Karpas-422 (cell line): ENCODE measurements at places on chromosomes 5 and 9. TPM values are rescaled to one million over a fixed set of nuclear protein-coding genes. Genes with fewer than 3 reads are reported as not detected.

DNA sequence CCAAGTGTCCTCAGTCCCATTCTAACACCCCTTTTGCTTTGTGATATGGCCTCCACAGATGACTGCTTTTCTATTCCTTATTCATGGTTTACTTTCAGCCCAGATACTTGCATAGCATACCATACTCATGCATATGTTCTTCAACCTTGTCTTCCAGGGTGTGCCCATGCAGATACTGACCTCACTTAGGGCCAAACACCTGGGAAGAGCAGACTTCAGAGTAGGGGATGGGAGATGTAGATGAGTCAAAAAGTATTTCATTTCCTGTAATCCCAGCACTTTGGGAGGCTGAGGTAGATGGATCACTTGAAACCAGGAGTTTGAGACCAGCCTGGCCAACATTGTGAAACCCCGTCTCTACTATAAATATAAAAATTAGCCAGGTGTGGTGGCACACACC lies 58.3 kb downstream of the NRG2 start:
- H3K4me1 ChIP-seq = no peaks in the 10 kb centered on the region
- no peaks in the 10 kb centered on the region for H3K36me3 ChIP-seq
- no peak for DNase-seq
- H3K4me3 ChIP-seq = no peak overlapping the region
- H3K27ac ChIP-seq = no peak overlapping the region

DNA sequence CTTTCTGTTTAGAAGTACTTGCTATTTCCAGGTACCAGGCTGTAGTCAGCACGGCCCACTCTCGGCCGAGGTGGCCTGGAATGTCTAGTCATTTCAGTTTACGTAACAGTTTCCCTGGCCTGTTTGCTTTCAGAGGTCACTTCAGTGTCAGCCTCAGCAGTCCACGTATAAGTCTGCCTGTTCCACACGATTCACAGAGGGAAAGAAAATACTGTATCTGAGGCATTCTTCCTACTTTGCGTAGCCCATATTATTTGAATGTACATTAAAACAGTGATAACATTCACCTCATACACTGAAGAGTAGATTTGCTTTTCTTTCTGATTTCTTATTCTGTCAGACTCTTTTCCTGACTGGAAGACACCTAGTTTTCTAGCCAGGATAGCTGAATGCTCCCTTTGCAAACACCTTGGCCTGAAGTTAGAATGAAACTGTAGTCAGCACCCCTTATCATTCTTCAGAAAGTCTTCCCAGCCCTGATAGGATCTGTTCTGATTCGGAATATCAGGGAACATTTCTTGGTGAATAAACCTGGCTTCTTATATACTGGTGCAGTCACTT lies 140.9 kb downstream of the AOPEP start:
- no peaks in the 10 kb centered on the region for H3K27me3 ChIP-seq
- H3K4me1 ChIP-seq = peaks cover 6% of the 10 kb centered on the region
- no peak overlapping the region for H3K27ac ChIP-seq
- H3K4me3 ChIP-seq = no peak overlapping the region

GRCh38 chr9:134959971-134960310 lies 42.2 kb upstream of the FCN1 start:
- no peaks in the 10 kb centered on the region for H3K36me3 ChIP-seq
- no peaks in the 10 kb centered on the region for H3K27me3 ChIP-seq
- no peak for DNase-seq
- H3K27ac ChIP-seq = no peak overlapping the region
- no peak overlapping the region for H3K4me3 ChIP-seq
- no peaks in the 10 kb centered on the region for H3K4me1 ChIP-seq

DNA sequence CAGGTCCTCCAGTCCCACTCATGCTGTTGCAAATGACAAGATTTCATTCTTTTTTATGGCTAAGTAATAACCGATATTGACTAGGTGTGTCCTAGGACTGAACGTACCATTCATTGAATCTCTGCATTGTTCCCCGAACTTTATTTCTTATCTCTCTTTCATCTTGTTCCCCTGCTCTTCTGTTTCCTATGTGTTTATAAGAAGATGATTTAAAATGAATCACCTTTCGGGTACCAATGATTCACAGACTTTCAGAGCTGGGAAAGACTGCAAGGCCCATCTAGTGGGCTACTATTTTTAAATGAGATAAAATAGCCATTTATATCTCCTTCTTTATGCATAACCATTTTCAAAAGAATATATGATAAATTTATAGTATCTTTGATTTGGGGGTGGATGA lies 133.0 kb downstream of the CDH18 start:
- no peak overlapping the region for H3K4me3 ChIP-seq
- no peak for DNase-seq
- H3K27me3 ChIP-seq = no peaks in the 10 kb centered on the region
- H3K27ac ChIP-seq = no peak overlapping the region
- H3K4me1 ChIP-seq = no peaks in the 10 kb centered on the region

DNA sequence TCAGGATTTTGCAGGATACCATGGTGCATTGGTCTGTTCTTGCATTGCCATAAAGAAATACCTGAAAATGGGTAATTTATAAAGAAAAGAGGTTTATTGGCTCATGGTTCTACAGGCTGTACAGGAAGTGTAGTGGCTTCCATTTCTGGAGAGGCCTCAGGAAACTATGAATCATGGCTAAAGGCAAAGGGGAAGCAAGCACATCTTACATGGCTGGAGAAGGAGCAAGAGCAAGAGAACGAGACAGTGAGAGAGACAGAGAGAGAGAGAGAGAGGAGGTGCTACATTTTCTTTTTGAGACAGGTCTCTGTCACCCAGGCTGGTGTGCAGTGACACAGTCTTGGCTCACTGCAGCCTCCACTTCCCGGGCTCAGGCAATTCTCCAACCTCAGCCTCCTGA lies 43.9 kb downstream of the P4HA2 start:
- no peaks in the 10 kb centered on the region for H3K27me3 ChIP-seq
- no peak overlapping the region for H3K27ac ChIP-seq
- no peaks in the 10 kb centered on the region for H3K36me3 ChIP-seq
- no peak for DNase-seq
- no peak overlapping the region for H3K4me3 ChIP-seq
- H3K4me1 ChIP-seq = no peaks in the 10 kb centered on the region

- no peak overlapping the region for H3K27ac ChIP-seq
- DNase-seq = no peak
- H3K27me3 ChIP-seq = no peaks in the 10 kb centered on the region
- no peaks in the 10 kb centered on the region for H3K36me3 ChIP-seq
- H3K4me1 ChIP-seq = no peaks in the 10 kb centered on the region
Observed at GRCh38 chr5:170362102-170362501, 27.1 kb downstream of the KCNMB1 start.

- DNase-seq = no peak
- H3K36me3 ChIP-seq = no peaks in the 10 kb centered on the region
- no peaks in the 10 kb centered on the region for H3K27me3 ChIP-seq
- H3K27ac ChIP-seq = no peak overlapping the region
Observed at GRCh38 chr9:70940605-70941004, 180.8 kb downstream of the TRPM3 start.

- no peaks in the 10 kb centered on the region for H3K27me3 ChIP-seq
- no peak overlapping the region for H3K4me3 ChIP-seq
- H3K27ac ChIP-seq = no peak overlapping the region
- DNase-seq = no peak
- H3K36me3 ChIP-seq = no peaks in the 10 kb centered on the region
Observed at GRCh38 chr5:60463179-60463868, 236.6 kb downstream of the DEPDC1B start.

GRCh38 chr9:92133949-92134604 lies 18.9 kb upstream of the SPTLC1 start:
- DNase-seq = peak; percentile 93
- peaks cover 10% of the 10 kb centered on the region for H3K4me1 ChIP-seq
- H3K4me3 ChIP-seq = peak overlapping the region; percentile 39; the same call in 1 of the 2 replicates

- H3K36me3 ChIP-seq = no peaks in the 10 kb centered on the region
- DNase-seq = no peak
Observed at GRCh38 chr5:64164166-64164565, 1.5 kb upstream of the RNF180 start.

- no peak overlapping the region for H3K4me3 ChIP-seq
- no peaks in the 10 kb centered on the region for H3K36me3 ChIP-seq
- H3K27ac ChIP-seq = no peak overlapping the region
- H3K4me1 ChIP-seq = peaks cover 3% of the 10 kb centered on the region
- no peaks in the 10 kb centered on the region for H3K27me3 ChIP-seq
Observed at GRCh38 chr5:171826132-171826531, 40.5 kb downstream of the SMIM23 start.

DNA sequence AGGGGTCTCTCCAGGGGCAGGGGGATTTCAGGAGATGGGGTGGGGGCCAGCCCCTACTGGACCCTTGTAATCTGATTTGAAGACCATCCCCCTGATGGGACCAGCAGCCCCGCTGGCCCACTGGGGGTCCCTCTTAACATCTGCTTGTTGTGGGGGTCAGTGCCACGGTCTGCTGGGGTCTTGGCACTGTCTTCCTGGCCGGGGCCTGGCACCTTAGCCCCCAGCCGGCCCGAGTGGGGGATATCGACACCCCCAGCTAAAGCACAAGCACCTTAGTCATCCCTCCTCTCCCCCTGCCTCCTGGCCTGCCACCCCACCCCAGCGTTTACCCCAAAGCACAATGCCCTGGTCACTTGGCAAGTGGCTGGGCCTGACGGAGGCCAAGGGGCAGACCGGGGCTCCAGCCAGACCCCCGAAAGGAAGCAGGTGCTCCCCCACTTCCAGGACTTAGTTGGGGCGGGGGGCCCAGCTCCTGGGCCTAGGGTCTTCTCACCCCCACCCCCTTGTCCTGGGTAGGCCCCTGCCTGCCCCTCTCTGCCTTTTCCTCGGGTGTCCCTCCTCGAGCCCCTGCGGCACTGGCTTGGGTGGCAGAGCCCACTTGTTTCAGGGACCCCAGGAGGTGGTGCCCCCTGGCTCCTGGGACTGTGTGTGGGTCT lies 1.4 kb upstream of the NFX1 start:
- H3K27me3 ChIP-seq = no peaks in the 10 kb centered on the region
- H3K36me3 ChIP-seq = peaks cover 10% of the 10 kb centered on the region; the same call in 1 of the 2 replicates
- H3K4me3 ChIP-seq = peak overlapping the region; percentile 78; the same call in 1 of the 2 replicates
- DNase-seq = no peak

- H3K27ac ChIP-seq = no peak overlapping the region
- no peaks in the 10 kb centered on the region for H3K4me1 ChIP-seq
- no peak for DNase-seq
- no peaks in the 10 kb centered on the region for H3K36me3 ChIP-seq
- no peak overlapping the region for H3K4me3 ChIP-seq
- H3K27me3 ChIP-seq = no peaks in the 10 kb centered on the region
Observed at GRCh38 chr9:79559495-79560181, 12.1 kb upstream of the TLE4 start.

- no peak overlapping the region for H3K27ac ChIP-seq
- no peaks in the 10 kb centered on the region for H3K36me3 ChIP-seq
- H3K4me3 ChIP-seq = no peak overlapping the region
- no peaks in the 10 kb centered on the region for H3K4me1 ChIP-seq
Observed at GRCh38 chr5:93421468-93421867, 159.6 kb downstream of the NR2F1-AS1 start.

- no peak overlapping the region for H3K27ac ChIP-seq
- no peaks in the 10 kb centered on the region for H3K27me3 ChIP-seq
- H3K4me1 ChIP-seq = no peaks in the 10 kb centered on the region
- no peak overlapping the region for H3K4me3 ChIP-seq
Observed at GRCh38 chr5:57111993-57112392, 61.9 kb upstream of the GPBP1 start.

GRCh38 chr5:115377468-115378217 lies 81.2 kb upstream of the CCDC112 start:
- no peak overlapping the region for H3K27ac ChIP-seq
- H3K27me3 ChIP-seq = no peaks in the 10 kb centered on the region
- no peak for DNase-seq
- no peaks in the 10 kb centered on the region for H3K36me3 ChIP-seq

- H3K4me1 ChIP-seq = peaks cover 28% of the 10 kb centered on the region
- H3K4me3 ChIP-seq = peak overlapping the region; percentile 94
- DNase-seq = no peak
- no peak overlapping the region for H3K27ac ChIP-seq
- no peaks in the 10 kb centered on the region for H3K36me3 ChIP-seq
Observed at GRCh38 chr9:91421971-91422757, 1.5 kb downstream of the NFIL3 start.

DNA sequence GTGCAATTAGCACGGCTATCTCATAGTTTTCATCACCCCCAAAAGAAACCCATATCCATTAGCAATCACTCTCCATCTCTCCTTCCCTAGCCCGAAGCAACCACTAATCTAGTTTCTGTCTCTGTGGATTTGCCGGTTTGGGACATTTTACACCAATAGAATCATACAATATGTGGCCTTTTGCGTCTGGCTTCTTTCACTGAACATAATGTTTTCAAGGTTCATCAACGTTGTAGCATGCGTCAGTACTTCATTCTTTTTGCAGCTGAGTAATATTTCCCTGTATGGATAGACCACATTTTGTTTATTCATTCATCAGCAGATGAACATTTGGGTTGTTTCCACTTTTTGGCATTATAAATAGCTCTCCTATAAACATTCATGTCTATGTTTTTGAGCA lies 75.4 kb upstream of the TBC1D2 start:
- H3K27ac ChIP-seq = no peak overlapping the region
- no peak for DNase-seq
- no peak overlapping the region for H3K4me3 ChIP-seq
- H3K4me1 ChIP-seq = peaks cover 49% of the 10 kb centered on the region
- no peaks in the 10 kb centered on the region for H3K36me3 ChIP-seq
- H3K27me3 ChIP-seq = no peaks in the 10 kb centered on the region

GRCh38 chr5:142428773-142429473 lies 104.1 kb upstream of the SPRY4 start:
- H3K27me3 ChIP-seq = no peaks in the 10 kb centered on the region
- H3K36me3 ChIP-seq = no peaks in the 10 kb centered on the region
- DNase-seq = no peak

- H3K4me3 ChIP-seq = no peak overlapping the region
- DNase-seq = no peak
- no peaks in the 10 kb centered on the region for H3K4me1 ChIP-seq
- no peaks in the 10 kb centered on the region for H3K36me3 ChIP-seq
Observed at GRCh38 chr9:1536522-1537170, 478.5 kb upstream of the SMARCA2 start.

- no peak overlapping the region for H3K27ac ChIP-seq
- no peaks in the 10 kb centered on the region for H3K4me1 ChIP-seq
- H3K36me3 ChIP-seq = no peaks in the 10 kb centered on the region
Observed at GRCh38 chr5:79399046-79399445, 114.9 kb downstream of the HOMER1 start.

GRCh38 chr9:17272536-17272935 lies 137.7 kb downstream of the CNTLN start:
- no peaks in the 10 kb centered on the region for H3K4me1 ChIP-seq
- H3K27ac ChIP-seq = no peak overlapping the region

Gene NUTM2F
- total RNA-seq = not detected in 2 replicates

Gene DDX41
- 104 and 195 TPM in 2 replicates for total RNA-seq

Gene TEX48
- total RNA-seq = not detected in 2 replicates

Gene MGAT4B
- total RNA-seq = 36.9 and 47.1 TPM in 2 replicates

Gene SPATA6L
- 0.22 and 0.69 TPM in 2 replicates for total RNA-seq

Gene CCL21
- not detected in 2 replicates for total RNA-seq

Gene GPR21
- total RNA-seq = 0.54 and 16.8 TPM in 2 replicates

Gene ANXA2R
- total RNA-seq = 9.0 and 15.3 TPM in 2 replicates

Gene SV2C
- not detected in 2 replicates for total RNA-seq

Gene ASPN
- total RNA-seq = not detected in 2 replicates

Gene PAPPA
- total RNA-seq = 0.14 and 0.30 TPM in 2 replicates

Gene PCDHA12
- not detected in 2 replicates for total RNA-seq
